NCI-H1417 (cell line): ENCODE measurements at places on chromosomes 13 and 19.

DNA sequence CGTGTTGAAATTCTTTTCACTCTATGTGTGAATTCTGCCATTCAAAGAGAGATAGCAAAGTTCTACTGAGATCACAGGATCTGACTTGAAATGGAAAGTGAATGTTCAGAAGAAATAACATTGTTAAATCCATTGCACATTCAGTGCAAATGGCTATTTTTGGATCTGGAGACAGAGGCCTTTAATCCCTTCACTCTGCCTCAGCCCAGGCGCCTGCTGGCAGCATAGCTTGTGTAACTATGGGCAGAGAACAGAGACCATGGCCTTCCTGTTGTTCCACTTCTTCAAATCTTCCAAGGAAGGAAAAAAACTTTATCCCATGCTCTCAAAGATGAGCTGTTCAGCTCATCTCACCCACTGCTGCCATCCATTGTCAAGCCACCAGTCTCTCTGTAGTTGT lies 265.4 kb downstream of the LMO7 start:
- DNase-seq: no peak

- DNase-seq: peak; percentile 66
Observed at GRCh38 chr13:96822895-96823294, 171.4 kb downstream of the OXGR1 start.

DNA sequence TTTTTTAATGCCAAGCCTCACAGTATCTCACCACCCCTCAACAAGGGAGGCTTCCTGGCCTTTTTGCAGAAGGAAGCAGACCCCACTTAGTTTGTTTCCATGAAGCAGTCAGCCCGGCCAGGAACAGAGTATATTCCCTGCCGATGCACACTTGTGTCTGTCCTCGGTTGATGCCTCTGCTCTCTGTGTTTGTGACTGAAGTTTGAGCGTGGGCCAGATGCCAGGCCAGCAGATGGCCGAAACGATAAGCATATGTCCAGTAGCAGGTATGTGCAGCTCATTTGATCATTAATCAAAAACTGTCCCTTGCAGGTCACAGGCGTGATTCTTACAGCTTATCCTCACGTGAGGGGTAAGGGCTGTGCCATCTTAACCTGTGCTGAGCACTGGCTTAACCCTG lies 144.0 kb downstream of the IRS2 start:
- DNase-seq: no peak

DNA sequence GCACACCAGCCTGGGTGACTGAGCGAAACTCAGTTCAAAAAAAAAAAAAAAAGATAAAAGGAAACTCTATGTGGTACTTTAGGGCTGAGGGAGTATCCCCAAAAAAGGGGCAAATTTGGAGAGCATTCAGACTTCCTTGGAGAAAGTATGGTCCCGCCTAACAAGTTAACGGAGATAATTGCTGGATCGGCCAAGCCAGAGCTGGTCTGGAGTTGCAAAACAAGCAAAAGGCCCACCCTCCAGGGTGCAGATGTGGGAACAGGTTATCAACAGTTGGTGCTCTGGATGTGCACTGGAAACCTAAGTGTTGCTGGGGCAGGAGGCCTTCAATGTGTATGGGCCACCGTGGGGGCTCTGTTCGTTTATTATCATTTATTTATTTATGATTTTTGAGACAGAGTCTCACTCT lies 2.8 kb downstream of the IQCN start:
- no peak for DNase-seq

DNA sequence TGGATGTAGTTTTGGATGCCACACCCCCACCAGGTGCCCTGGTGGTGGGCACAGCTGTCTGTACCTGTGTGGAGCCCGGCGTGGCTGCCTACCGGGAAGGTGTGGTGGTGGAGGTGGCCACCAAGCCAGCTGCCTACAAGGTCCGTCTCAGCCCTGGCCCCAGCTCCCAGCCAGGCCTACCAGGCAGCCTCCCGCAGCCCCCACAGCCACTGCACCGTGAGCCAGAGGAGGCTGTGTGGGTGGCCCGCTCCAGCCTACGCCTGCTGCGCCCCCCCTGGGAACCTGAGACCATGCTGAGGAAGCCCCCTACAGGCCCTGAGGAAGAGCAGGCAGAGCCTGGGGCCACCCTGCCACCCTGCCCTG lies 3.5 kb downstream of the CIC start:
- DNase-seq: no peak

GRCh38 chr13:43664700-43665191 lies 122.0 kb downstream of the ENOX1 start:
- no peak for DNase-seq

GRCh38 chr19:10513223-10513622 lies 4.0 kb downstream of the S1PR5 start:
- DNase-seq: no peak

GRCh38 chr19:46441866-46442265 lies 13.1 kb upstream of the PNMA8C start:
- DNase-seq: no peak

- peak; percentile 71 for DNase-seq
Observed at GRCh38 chr19:47427241-47428176, 8.2 kb upstream of the MEIS3 start.

DNA sequence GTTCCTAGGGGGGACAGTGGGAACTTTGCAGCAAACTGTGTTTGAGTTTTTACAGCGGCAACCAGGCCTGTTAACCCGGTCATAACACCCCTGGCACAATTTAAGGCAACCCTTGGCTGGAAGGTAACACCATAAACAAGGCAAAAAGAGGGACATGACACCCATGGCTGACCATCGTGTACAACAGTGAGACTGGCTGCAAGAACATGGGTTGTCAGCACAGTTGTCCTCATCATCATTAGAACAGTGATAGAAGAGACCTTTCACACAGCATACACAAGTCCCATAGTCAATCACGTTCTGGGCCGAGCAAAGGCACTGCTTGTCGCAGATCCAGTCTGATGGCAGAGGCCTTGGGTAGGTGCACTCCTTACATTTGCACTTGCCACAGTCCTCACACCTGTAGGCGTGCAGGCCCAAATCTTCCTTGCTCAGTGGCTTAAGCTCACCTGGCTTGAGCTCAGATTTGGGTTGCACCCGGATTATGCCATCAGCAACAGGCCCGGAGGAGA lies 4.1 kb downstream of the SPRY2 start:
- DNase-seq: no peak

- DNase-seq: no peak
Observed at GRCh38 chr13:60001889-60002288, 161.8 kb downstream of the DIAPH3 start.

- no peak for DNase-seq
Observed at GRCh38 chr19:46303691-46304397, 7.0 kb downstream of the HIF3A start.

DNA sequence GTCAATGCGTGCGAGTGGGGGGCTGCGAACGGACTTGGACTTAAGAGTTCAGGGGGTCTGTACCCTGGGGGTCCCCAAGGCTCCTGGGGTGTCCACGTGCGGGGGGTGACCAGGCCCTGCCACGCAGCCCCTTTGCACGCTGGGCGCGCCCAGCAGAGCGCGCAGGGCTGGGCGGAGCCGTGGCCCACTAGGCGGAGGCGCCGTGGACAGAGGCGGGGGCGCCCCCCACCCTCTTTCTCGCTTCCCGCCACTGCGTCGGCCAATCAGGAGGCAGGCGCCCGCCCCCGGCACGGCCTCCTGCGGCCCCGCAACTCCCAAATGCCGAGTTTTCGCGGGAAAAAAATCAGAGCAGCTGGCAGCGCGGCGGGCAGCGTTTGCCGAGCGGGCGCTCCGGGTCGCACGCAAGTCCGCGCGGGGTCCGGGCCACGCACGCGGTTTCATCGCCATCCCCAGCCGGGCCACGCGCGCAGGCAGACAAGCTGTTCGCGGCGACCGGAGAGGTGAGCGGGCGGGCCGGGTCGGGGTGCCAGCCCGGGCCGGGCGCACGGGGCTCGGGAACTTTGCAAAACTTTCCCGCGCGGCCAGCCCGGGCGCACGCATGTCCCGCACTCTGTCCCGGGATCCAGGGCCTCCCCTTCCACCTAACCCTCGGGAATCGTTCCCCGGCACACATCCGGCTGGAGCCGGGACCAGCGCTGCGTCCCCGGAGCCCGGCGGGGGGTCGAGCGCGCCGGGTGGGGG lies at the start of gene UHRF1:
TSS of gene UHRF1 (plus strand) at position 346 of the 741 bp plus-strand sequence. CDS start 1,385 bp downstream, outside the sequence.
- peak; percentile 84 for DNase-seq

GRCh38 chr13:71979616-71980015 lies 112.6 kb upstream of the DACH1 start:
- DNase-seq: no peak

DNA sequence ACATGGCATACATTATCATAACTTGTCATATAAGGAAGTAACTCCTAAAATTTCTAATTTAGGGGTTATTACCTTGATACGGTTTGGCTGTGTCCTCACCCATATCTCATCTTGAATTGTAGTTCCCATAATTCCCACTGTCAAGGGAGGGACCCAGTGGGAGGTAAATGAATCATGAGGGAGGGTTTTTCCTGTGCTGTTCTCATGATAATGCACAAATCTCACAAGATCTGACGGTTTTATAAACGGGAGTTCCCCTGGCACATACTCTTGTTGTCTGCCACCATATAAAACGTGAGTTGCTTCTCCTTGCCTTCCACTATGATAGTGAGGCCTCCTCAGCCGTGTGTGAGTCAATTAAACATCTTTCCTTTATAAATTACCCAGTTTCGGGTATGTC lies 76.0 kb downstream of the ZDHHC20 start:
- DNase-seq: no peak

GRCh38 chr13:99432609-99433542 lies 68.4 kb upstream of the TM9SF2 start:
- no peak for DNase-seq

DNA sequence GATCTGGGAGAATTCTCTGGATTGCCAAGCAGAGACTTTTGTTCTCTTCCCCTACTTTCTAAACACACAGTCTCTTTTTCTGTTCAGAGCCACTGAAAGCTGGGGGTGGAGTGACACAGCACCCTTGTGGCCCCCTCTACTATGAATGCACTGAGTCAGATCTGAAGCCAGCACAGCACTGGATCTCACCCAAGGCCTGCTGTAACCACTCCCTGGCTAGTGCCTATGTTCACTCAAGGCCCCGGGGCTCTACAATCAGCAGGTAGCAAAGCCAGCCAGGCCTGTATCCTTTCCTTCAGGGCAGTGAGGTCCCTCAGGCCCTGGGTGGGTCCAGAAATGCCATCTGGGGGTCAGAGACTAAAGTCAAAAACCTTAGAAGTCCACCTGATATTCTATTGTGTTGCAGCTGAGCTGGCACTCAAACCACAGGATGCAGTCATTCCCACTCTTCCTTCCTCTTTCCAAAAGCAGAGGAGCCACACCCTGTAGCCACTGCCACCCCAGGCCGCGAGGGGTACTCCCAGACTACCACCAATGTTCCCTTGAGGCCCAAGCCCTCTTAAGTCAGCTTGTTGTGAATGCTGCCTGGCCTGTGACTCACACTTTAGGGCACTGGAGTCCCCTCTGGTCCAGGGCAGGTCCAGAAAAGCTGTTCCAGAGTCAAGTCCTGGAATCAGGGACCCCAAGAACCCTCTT lies 110.1 kb upstream of the RXFP2 start:
- DNase-seq: no peak

GRCh38 chr13:28320884-28321574 lies 173.9 kb downstream of the FLT1 start:
- peak; percentile 18 for DNase-seq

- DNase-seq: no peak
Observed at GRCh38 chr13:28837111-28837510, 17.0 kb downstream of the MTUS2 start.

GRCh38 chr19:16627193-16627927 lies 644 bp downstream of the MED26 start:
- no peak for DNase-seq

DNA sequence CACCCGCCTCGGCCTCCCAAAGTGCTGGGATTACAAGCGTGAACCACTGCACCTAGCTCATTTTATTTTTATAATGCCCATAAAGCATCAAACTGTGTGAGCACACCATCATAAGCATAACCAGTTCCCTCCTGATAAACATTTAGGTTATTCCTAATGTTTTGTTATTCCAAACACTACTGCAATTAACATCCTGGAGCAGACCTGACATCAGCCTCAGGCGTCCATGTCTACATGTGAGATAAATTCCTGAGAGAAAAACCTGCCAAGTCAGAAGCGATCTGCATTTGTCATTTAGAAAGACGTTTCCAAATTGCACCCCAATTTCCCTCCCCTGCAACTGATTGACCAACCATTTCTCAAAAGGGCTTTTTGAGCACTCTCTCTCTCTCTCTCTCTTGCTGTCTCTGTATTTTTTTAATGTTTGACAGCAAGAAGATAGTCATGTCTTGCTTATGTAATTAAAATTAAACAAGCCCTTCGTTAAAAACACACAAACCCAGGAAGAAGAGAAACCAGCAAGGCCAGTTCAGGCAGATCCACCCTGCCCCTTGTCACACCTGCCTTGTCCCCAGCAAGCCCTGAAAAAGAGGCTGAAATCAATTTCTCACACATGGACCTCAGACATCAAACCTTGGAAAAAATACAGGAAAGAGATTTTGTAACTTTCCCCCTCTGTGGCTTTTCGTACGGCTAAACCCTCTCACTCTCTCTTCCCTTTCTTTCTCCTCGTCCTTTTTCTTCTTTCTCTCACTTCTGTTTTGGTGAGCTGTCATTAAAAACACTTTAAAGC lies 9.9 kb downstream of the LYPD3 start:
- DNase-seq: peak; percentile 29

GRCh38 chr13:52454459-52454819 lies 839 bp upstream of the CKAP2 start:
- DNase-seq: peak; percentile 90

GRCh38 chr13:84655677-84656076 lies 773.4 kb upstream of the SLITRK1 start:
- no peak for DNase-seq

DNA sequence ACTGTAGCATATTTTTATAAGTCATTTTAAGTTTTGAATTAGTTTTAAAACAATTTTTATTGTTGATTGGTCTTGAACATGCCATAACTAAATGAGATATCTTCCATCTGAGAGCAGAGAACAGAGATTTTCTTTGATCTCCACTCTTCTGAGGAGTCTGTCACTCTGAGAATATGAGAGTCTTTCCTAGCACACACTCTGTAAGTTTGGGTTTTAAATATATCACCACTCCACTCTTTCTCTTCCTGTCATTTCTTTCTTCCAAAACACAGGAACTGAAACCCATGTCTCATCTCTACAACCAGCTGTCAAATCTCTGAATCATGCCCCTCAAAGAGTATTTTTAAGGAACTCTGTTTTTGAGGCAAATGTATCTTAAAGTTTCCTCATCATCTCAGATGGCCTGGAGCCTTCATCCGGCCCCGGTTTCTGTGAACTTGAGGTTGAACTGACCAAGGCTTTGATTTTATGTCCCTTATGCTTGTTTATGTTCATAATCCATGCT lies 698.2 kb upstream of the SGCG start:
- DNase-seq: no peak

GRCh38 chr19:16325161-16325527 lies 518 bp downstream of the KLF2 start:
- no peak for DNase-seq

DNA sequence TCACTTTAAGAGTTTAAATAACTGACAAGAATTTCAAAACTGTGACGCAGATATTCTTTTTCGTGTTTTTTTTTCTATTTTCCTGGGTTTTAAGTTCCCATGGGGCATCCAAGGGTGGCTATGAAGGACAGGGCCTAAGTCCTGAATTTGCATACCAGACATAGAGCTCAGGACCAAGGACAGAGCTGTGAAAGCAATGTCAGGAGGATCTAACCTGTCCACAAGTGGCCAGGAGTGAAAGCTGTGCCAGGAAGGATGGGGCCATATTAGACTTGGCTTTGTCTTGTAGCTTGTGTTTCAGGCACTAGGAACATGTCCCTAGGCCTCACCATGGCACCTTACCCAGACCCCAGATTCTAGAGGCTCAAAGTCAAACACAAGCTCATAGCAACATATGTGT lies 289.4 kb upstream of the MIR17HG start:
- DNase-seq: no peak

GRCh38 chr13:44730851-44731250 lies 154.7 kb upstream of the TSC22D1 start:
- DNase-seq: no peak
